A549 (cell line): ENCODE measurements at places on chromosomes 12 and 14. TPM values are rescaled to one million over a fixed set of nuclear protein-coding genes. Genes with fewer than 3 reads are reported as not detected.

PLD4 gene
- polyA plus RNA-seq: 0.01 TPM in 2 of 3 replicates, not detected in the other

GRCh38 chr12:90859591-90859990 is 95.4 kb downstream of the CCER1 start:
- DNase-seq: no peak

- peak; percentile 58 for DNase-seq
Measured at GRCh38 chr12:14664434-14665023, 31.9 kb downstream of the GUCY2C start.

GRCh38 chr12:92989715-92990484 is 60.8 kb upstream of the EEA1 start:
- no peak for DNase-seq

GRCh38 chr12:24605916-24606315 is 343.0 kb downstream of the BCAT1 start:
- DNase-seq: no peak

CCDC197 gene
- polyA plus RNA-seq: not detected in 3 replicates

DNA sequence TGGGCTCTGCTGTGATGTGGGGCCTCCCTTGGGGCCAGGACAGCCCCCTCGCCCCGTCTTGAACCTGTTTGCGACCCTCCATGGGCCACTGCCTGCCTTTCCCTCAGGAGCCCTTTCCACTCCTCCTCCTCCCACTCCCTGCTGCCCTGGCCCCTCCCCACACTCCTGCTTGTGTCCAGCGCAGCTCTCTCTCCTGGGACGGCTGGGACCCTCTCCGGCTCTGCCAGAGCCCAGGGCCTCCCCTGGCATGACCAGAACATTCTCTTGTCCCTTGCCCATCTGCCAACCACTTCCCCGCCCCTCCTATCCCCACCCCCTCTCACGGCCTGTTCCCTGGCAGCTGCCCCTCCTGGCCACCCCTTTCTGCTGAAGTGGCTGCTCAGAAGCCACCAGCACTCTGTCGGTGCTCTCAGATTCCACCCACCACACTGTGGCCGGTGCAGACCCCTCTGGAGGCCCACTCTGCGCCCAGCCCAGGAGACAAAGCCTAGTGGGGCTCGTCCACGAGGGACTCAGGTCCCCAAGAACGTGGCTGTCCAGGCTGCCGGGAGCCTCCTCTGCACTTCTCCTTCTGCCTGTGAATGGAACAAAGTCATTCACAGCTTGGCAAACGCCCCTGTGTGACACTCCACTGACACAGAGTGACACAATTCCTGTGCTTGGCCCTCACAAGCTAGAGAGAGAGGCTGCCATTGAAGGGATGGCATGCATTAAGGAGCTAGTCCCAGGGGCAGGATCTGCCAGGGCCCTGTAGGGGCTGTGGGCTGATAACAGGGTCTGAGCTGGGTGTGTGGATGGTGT is 1.4 kb downstream of the ASPG start:
- no peak for DNase-seq

- DNase-seq: no peak
Measured at GRCh38 chr14:105818712-105819005, 292.3 kb downstream of the TMEM121 start.

DNA sequence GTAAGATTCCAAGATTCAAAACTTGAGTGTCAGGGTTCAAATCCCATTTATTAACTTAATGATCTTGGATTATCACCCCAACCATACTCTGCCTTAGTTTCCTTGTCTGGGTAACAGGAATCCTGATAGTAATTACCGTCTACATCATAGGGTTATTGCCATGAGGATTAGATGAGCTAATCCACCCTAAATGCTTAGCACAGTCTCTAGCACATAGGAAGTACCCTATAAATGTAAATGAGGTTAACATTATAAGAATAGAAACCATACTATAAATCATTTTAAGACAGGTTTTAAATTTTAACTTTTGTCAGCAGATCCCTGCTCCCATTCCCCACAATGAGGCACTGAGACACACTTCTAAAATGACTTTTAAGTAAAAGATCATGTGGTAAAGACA is 36.5 kb downstream of the DBX2 start:
- DNase-seq: no peak

CNTN1 gene
- 59.0 to 71.1 TPM (median 69.7 TPM) in 3 replicates for polyA plus RNA-seq

DNA sequence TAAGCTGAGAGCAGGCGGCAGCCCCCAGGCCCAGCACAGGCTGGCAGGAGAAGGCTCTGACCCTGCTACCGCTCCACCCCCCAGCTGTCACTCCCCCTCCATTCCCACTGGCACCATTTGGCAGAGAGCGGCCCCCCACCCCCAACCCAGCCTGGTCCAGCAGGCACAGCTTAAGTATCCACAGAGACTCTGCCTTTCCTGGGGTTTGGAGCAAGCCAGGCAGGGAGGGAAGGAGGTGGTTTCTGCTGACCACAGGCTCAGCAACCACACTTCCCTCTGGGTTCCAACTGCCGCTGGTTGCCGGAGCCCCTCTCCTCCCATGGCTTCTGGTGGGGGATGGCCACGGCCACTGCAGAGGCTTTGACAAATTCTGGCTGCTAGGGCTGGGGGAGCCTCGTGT is 30.5 kb upstream of the CCND2 start:
- DNase-seq: no peak

- no peak for DNase-seq
Measured at GRCh38 chr12:124416516-124417395, 121.9 kb downstream of the RFLNA start.

GRCh38 chr12:50111395-50111692 is 692 bp upstream of the COX14 start:
- no peak for DNase-seq

- no peak for DNase-seq
Measured at GRCh38 chr14:23174296-23175184, 8.9 kb downstream of the SLC7A8 start.

- no peak for DNase-seq
Measured at GRCh38 chr14:25220514-25220913, 170.6 kb upstream of the STXBP6 start.

TNFAIP2 gene
- 254 to 344 TPM (median 332 TPM) in 3 replicates for polyA plus RNA-seq

DNA sequence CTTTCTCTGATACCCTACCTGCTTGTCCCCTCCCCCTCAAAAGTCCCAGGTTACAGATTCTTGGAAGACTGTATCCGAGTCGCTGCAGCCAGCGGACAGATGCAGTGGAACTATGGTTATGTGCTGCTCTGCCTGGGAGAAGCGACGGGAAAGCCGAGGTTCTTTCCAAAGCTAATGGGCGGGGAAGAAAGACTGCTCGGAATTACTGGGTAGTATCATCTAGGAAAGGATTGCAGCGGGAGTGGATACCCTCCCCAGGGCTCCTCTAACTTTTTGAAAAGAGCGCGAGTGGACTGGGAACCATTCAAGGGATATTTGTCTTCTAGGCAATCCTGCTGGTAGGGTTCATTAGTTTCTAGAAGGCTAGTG is 1.4 kb downstream of the PTHLH start:
- DNase-seq: no peak

- DNase-seq: no peak
Measured at GRCh38 chr14:26478967-26479366, 118.9 kb downstream of the NOVA1 start.
